NT2/D1 (cell line): ENCODE measurements at places on chromosomes 5 and 9.

GRCh38 chr9:33202552-33203201 is 35.5 kb upstream of the B4GALT1 start:
- no peak for DNase-seq

GRCh38 chr5:150778088-150778516 is 455 bp upstream of the SMIM3 start:
- no peak for DNase-seq

- DNase-seq: no peak
Measured at GRCh38 chr5:147629196-147629595, 119.3 kb upstream of the DPYSL3 start.

DNA sequence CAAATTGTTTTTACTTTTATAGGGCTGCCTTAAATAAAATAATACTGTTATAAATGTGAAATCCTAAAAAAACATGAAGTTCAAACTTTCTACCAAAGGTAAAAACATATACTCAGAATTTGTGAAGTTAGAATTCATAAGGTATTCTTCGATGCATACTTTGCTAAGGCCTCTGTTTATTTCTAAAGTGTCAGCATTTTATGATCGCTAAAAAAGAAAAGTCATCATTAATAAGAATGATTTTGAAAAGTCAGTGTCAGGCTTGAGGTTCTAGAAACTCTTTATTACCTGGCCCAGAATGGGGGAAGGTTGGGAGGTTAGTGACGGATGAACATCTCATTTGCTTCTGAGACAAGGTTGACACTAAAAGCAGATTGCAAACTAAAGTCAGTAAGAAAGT is 26.2 kb upstream of the NADK2 start:
- DNase-seq: no peak

DNA sequence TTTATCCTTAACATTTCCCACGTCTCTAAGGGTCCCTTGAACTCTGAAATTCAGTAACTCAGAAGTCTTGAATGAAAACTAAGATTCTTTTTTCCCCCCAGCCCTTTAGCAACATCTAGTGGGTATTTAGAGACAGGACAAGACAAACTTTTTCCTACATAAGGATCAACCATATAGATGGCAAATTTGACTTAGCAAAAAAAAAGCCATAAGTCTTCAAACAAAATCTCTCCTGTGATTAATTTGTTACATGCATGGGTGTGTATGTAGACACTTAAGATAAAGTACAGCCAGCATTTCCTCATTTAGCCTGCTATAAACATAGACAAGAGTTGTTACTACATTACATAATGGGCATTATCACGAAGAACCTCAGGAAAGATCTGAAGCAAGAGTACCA is 29.1 kb upstream of the ANKRD31 start:
- no peak for DNase-seq

GRCh38 chr9:35736201-35736633 is 3.8 kb downstream of the CREB3 start:
- peak; percentile 76 for DNase-seq

DNA sequence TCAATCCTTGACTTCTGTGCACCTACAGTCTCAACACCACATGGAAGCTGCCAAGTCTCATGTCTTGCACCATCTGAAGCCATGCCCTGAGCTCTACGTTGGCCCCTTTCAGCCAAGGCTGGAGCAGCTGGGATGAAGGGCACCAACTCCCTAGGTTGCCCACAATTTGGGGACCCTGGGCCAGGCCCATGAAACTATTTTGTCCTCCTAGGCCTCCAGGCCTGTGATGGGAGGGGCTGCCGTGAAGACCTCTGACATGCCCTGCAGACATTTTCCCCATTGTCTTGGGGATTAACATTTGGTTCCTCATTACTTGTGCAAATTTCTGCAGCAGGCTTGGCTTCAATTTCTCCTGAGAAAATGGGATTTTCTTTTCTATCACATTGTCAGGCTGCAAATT is 285.1 kb downstream of the DTWD2 start:
- no peak for DNase-seq

GRCh38 chr5:98468188-98468869 is 305.1 kb upstream of the RGMB start:
- no peak for DNase-seq

DNA sequence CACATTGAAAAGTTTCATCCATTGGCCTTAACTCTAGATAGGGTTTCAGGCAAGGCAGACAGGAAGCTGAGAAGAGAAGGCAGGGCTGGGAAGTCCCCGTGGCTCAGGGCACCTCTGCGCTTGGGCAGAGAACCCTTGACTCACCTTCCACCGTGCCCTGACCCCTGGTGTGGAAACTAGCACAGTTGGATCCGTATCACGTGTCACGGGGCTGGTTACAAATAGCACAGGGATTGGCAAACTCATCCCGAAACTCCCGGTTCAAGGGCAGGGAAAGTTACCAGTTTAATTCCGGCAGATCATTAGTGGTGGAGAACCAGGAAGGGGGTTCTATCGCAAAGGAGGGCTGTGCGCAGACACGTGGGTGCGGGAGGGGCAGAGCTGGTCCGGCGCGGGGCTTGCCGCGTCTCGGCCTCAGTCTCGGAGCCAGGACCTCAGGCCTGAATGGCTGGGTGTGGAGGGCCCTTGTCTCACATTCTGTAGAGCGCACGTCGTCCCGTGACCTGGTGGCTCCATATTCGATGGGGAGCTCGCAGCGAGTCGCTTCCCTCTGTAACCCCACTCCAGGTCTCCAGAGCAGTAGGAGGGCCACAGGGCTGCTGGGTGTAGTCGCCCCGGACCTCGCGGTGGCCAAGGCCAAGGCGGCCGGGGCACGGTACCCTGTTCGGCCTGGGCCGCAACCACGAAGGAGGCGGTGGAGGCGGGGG is 771 bp upstream of the TMEM171 start:
- DNase-seq: no peak

- peak; percentile 71 for DNase-seq
Measured at GRCh38 chr9:126661521-126662251, 48.0 kb downstream of the LMX1B start.

- no peak for DNase-seq
Measured at GRCh38 chr5:9165546-9165945, 380.3 kb downstream of the SEMA5A start.

DNA sequence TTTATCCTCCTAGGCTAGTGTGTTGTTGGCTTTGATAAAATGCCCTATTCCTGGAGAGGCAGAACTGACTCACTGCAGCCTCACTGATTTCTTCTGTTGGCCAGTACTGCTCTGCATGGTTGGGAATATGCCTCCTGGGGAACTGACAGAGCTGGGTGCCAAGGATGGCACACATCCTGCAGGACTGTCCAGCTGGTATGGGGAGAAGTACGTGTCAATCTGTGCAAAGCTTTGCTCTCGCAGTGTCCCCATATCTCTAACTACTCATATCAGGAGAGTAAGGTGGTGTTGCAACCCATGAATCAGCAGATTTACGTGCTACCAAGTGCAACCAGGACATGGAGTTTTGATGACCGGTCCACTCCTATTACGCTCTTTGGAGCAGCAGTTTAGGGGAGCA is 74.7 kb downstream of the TEK start:
- no peak for DNase-seq

- no peak for DNase-seq
Measured at GRCh38 chr9:89640361-89640760, 35.5 kb downstream of the GADD45G start.

- DNase-seq: no peak
Measured at GRCh38 chr5:148255456-148255855, 13.1 kb upstream of the SPINK13 start.

DNA sequence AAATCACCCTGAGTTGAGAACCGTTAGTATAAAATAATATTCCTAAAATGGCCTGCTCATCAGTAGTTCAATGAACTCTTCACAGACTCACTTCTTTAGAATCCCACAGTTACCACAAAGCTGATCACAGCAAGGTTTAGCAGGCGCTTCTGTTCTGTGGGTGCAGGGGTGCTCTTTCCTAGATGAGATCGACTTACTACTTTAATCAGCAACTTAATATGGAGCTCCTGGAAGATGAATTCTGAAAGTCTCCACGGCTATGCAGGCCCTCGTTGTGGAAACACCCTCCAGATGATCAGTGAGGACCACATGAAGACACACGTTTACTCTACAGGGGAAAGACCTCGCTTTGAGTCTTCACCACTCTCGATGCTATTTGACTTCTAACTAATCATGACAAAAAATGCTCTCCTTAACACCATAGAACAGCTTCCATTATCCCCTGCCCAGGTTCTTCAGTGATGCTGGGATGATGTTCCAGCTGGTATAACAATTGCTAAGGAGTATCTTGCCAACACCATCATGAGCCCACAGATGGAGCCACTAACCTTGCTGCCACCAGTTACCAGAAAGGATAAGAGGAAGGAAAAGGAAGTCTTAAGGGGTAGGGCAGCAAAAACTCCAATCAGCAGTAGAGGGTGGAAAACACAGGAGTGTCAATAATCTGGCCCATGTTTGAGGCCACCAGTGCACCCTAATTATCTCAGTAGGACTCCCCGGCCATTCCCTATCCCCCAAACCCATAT is 17.9 kb upstream of the GPX8 start:
- no peak for DNase-seq

GRCh38 chr9:107620801-107621200 is 131.2 kb upstream of the KLF4 start:
- DNase-seq: no peak

- DNase-seq: no peak
Measured at GRCh38 chr5:76736679-76737556, 21.0 kb downstream of the F2R start.

GRCh38 chr5:66856041-66856805 is 260.0 kb downstream of the MAST4 start:
- DNase-seq: no peak

GRCh38 chr5:119913425-119913824 is 284.1 kb downstream of the FAM170A start:
- no peak for DNase-seq

- DNase-seq: no peak
Measured at GRCh38 chr5:119355685-119356611, at the start of gene TNFAIP8. Gene TNFAIP8, plus strand, starts transcription at chr5:119356019. Its CDS starts 72 bp downstream, at chr5:119356091.

GRCh38 chr5:133664422-133664821 is 52.1 kb upstream of the FSTL4 start:
- no peak for DNase-seq

DNA sequence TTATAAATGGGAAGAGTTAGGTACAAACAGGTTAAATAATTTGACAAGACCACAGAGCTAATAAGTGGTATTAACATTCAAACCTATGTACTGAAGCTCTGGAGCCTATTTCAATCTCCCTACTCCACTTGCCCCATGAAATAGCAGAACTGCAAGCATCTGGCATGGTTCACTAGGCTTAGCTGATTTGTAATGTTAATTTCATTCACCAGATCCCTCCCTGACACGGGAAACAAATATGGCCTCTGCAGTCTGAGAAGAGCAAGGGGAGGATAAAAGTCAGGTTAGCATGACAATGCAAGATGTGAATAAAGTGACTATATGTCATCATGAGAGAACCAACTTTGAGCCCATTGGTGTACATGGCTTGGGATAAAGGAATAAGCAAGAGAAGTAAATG is 428.8 kb downstream of the BRINP1 start:
- peak; percentile 36 for DNase-seq

DNA sequence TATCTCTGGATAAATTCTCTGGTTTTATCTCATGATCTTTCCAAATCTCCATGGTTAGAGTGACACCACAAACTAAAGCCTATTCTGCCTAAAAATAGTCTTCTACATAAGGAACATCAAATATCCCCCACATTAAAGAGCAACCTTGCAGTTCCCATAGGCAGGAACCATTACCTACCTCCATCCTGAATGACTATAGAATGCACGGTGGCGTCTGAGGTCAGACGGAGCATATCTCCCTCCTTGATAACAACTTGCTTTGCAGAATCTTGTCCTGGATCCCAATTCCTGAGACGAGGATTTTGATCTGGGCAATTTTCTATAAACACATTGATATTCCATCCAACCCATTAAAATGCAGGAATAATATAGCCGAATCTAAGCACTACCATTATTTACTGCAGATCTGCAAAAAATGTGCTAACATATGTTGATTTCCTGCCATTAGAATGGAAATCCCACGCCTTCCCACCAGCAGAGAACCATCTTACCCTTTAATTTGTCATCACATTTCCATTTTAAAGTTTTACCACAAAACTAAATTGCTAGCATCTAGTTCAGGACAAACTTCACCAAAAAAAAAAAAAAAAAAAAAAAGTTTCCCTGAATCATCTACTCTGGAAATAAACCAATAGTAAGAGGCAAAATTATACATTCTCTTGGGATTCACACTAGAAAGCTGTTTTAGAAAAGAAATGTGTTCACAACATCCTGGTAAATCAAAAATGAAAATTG is 22.1 kb downstream of the CEMIP2 start:
- DNase-seq: no peak

DNA sequence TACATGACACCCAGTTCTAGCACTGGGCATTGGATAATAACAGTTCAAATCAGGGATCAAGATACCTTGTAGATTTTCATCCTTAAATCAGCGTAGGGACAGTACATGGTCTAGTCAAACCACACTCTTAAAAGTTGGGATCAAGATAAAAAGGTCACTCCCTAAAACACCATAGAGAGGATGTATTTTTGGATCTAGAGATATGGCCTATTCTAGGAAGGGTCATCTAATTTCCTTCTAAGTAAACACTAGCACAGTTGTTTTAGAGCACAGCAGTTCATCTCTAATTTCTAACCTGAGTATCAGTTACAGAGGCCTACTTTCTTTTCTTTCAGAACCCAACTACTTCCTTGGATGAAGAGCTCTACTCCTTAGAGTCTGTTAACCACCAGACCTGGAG is 166.4 kb upstream of the GRIN3A start:
- DNase-seq: no peak

- no peak for DNase-seq
Measured at GRCh38 chr9:113481176-113481787, 17.8 kb downstream of the RGS3 start.

DNA sequence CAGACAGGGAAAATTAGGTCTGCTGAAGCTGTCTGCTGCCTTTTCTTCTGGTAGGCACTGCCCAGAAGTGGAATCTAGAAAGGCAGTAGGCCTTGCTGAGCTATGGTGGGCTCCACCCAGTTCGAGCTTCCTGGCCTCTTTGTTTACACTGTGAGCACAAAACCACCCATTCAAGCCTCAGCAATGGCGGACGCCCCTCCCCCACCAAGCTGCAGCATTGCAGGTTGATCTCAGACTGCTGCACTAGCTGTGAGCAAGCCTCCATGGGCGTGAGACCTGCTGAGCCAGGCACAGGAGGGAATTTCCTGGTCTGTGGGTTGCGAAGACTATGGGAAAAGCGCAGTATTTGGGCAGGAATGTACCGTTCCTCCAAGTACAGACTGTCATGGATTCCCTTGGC is 18.5 kb downstream of the AGTPBP1 start:
- peak; percentile 85 for DNase-seq

GRCh38 chr5:90519081-90519480 is 10.3 kb downstream of the LYSMD3 start:
- no peak for DNase-seq

DNA sequence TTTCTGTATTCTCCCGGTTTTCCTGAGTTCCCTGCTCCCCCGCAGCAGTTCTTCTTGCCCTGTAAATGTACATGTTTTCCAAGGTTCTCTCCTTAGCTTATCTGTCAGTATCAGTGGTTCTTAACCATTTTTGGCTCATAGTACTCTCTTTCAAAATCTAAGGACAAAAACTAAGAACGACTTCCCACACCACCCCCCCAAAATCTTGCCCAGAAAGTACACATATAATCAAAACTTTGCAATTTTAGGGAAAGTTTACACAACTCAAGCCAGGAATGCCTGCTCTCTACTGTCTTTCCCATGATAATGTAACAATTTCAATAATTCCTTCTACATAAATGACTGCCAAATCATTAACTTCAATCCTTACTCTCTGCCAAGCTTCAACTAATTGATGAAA is 4.5 kb downstream of the DCAF12 start:
- DNase-seq: no peak
